HEK293T (cell line): ENCODE measurements at places on chromosomes 6 and 20.

GRCh38 chr6:18842534-18842933 lies 455.4 kb downstream of the RNF144B start:
- DNase-seq, result no peak

DNA sequence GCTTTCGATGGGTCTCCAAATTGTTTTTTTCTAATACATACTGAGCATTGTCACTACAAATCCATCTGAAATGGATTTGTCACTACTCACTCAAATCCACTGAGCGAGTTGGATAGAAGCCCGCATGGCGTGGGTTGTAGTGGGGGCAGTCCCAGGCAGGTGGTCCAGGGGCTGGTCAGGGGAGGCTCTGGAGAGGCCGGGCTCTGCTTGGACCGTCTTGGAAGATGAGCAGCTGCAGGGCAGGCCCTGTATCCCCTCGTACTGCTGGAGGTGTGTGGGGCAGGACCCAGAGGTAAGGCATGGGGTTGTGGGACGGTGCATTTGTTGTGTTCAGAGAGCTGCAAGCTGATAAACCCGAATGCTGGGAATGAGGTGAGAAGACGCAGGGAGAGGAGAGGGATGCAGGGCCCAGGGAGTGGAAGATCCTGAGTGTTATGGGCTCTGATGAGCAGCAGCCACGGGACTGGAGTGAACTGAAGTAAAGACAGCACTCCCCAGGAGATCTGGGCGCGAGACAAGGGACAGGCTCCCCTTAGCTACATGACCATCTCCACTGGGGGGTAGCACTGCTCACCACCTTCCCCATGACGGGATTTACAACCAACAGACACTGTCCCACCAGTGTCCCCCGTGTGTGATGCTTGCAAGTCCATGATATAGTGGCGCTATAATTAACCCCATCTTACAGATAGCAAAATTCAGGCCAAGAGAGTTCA lies 45.9 kb downstream of the PSMG4 start:
- DNase-seq, result no peak

GRCh38 chr6:1700278-1700967 lies 90.7 kb downstream of the FOXC1 start:
- no peak for DNase-seq

- DNase-seq, result no peak
Measured at GRCh38 chr6:81979329-81979728, 226.8 kb upstream of the TENT5A start.

- DNase-seq, result no peak
Measured at GRCh38 chr6:75446241-75446880, 47.2 kb downstream of the FILIP1 start.

- DNase-seq, result no peak
Measured at GRCh38 chr6:130873746-130874145, 46.5 kb downstream of the SMLR1 start.

GRCh38 chr6:139426795-139427194 lies 52.3 kb upstream of the CITED2 start:
- no peak for DNase-seq

- DNase-seq, result no peak
Measured at GRCh38 chr6:39887692-39888450, 46.4 kb downstream of the MOCS1 start.

DNA sequence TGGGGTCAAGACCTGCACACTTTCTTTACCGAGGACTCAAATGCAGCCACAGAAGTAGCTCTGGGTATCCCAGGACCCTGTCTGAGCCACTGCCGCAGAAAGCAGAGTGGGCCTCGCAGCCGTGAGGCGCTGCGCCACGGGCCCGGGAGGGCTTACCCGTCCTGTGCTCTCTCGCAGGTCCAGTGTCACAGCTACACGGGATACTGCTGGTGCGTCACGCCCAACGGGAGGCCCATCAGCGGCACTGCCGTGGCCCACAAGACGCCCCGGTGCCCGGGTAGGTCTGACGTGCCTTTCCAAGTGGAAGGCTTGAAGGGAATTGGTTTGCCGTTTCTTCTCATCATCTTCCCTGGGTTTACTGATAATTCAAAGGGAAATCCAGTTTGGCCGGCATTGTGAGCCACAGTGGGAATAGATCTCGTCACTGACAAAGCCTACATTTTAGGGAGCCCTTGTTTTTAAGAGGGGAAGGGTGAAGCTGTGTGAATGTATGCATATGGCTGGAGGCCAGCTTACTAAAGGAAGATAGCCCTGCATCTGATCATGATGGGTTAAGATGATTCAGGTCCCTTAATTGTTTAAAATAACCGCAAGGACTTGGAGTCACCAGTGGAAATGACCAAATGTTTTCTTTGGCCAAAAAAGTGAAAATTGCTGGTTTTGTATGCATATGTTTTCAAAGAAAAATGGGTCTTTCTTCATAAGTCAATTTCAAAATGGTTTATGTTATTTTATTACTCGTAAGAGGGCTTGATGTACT lies 86.6 kb downstream of the SMOC2 start:
- DNase-seq, result no peak

- DNase-seq, result no peak
Measured at GRCh38 chr20:17921774-17922173, 46.8 kb downstream of the SNX5 start.

DNA sequence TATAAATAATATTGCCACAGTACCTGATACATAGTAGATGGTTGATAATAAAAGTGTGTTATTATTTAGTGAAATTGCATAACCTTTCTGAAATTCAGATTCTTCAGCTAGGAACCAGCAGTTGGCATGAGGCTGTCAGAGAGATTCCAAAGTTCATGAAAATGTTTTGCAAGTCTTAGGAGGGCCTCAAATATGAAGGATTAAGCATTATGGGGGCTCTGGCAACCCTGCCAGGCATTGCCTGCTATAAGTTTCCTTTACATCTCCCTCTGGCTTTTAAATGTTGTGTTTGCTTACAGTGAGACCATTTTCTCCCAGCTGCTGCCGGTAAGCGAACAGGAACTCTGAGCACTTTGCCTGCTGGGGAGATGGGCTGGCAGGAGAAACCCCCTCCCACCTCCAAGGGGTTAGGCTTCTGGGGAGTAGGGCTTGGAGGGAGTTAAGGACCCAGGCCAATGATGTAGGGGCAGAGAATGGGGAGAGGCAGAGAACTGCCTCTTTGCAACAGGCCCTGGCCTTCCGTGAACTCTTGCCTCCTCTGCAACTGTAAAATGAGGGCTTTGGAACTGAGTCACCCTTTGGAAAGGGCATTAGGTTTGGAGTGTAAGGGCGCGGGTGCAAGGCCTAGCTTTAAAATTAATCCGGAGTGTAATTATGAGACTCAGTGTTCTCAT lies 33.2 kb upstream of the KIF3B start:
- no peak for DNase-seq

- DNase-seq, result no peak
Measured at GRCh38 chr6:142819603-142820337, 125.2 kb downstream of the HIVEP2 start.

- DNase-seq, result no peak
Measured at GRCh38 chr20:57977141-57977540, 251.3 kb downstream of the ANKRD60 start.

- DNase-seq, result no peak
Measured at GRCh38 chr6:107642095-107642860, 152.4 kb downstream of the SOBP start.

DNA sequence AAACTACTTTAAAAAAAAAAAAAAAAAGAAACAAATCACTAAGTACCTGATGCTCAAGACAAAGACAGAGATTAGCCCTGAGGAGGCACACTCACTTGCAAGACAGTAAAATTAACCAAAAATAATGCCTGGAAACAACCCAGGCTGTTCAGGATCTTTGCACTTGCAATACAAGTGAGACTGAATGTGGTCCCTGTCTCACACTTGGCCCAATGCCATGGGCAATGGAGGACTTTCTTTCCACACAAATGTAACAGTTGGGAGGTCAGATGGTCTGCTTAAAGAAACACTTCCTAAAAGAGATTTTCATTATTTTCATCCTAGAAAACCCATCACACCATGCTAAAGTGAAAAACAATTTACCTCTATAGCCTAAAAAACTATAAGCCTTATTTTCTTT lies 16.2 kb downstream of the STAU1 start:
- DNase-seq, result no peak

- DNase-seq, result no peak
Measured at GRCh38 chr6:165556116-165556843, 106.8 kb downstream of the PDE10A start.

DNA sequence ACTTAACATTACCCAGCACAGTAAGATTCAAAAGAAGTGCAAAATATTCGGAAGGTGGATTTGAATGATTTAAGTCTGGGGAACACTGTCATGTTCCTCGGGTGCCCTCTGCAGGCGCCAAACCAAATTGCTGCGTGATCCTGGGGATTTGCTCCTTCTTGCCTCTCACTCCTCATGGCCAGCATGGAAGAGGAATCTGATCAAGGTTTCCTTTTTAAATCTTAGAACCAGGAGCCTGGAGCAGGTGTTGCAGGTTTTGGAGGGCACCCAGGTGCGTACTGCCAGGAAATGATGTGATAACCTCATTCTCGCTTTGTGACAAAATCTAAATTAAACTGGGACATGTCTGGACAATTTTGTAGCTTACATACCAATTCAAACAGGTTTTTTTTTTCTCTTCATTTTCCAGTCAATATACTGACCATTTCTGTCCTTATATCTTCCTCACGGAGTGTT lies 8.1 kb upstream of the PFDN4 start:
- DNase-seq, result peak; percentile 65

DNA sequence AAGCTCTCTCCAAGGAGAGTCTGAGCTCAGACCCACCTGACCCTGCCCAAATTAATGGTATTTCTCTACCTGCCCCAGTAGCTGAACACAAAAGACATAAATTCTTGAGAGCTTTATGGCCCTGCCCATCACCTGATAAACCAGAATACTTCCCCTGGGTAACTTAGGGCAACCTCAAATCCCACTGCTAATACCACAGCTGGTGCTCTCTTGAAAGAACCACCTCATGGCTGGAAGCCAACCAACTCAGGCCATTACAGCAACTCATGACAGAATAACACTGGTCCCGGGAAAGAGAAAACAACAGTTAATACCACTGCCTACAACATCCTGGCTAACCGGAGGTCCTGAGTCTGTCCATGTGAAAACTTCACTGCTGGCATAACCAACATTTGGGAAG lies 328.6 kb downstream of the NKAIN2 start:
- no peak for DNase-seq

GRCh38 chr20:46487628-46488027 lies 25.7 kb downstream of the ZNF334 start:
- DNase-seq, result no peak

- no peak for DNase-seq
Measured at GRCh38 chr20:6421321-6422248, 298.8 kb upstream of the FERMT1 start.

DNA sequence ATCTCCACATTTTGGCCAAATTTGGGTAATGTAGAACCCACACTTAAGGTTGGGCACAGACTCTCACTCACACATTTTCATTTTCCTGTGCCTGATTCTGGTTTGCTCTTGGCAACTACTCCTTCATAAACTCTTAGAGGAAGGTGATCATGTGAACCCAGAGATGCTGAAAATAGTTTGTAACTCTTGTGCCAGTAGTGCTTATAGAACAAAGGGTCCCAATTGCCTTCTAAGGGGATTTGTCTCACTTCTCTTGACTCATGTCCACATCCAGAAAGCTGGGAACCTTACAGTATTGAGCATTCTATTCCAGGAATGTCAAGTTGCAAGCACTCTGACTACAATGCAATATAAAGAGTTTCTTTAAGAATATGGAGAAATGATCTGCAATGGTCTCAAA lies 62.0 kb upstream of the TASP1 start:
- DNase-seq, result no peak

DNA sequence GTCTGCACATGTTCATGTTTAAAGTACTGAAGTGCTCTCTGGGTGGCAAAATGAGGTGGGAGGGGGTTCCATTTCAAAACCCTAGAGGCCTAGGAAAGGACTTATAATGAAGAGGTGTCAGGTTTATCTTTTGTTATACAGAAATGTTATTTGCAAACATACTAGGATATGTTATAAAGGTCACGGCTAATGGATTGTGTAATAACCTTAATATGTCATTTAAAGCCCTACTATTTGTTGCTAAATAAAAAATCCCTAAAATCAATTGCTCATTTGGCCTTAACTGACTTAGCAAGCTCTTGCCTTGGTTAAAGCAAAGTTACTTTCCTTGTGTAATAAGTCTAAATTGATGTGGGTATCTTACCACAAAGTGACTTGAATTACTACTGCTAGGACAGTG lies 8.8 kb downstream of the NKX2-4 start:
- no peak for DNase-seq

DNA sequence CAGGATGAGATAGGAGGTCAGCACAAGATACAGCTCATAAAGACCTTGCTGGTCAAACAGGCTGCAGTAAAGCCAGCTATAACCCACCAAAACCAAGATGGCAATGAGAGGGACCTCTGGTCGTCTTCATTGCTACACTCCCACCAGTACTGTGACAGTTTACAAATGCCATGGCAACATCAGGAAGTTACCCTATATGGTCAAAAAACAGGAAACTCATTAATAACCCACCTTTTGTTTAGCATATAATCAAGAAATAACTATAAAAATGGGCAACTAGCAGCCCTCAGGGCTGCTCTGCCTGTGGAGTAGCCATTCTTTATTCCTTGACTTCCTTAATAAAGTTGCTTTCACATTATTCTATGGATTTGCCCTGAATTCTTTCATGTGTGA lies 30.9 kb downstream of the SLC22A2 start:
- no peak for DNase-seq

DNA sequence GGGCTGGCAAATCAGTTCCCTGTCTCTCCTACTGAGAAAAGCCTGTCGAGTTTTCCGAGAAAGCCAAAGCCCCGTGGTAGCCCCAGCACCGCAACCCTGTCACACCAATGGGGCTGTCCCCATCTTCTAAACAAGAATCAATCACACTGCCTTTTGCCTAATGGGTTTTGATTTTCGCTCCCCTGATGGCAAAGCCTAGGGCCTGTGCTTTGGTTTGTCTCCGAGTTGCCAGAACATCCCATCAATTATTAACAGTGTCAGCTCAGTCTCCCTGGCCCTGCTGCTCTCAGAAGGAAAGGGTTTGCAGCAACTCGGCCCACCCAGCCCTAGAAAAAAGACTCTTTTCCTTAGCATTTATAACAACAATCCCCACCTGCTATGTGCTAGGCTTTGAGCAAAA lies 4.2 kb downstream of the KCNB1 start:
- no peak for DNase-seq

DNA sequence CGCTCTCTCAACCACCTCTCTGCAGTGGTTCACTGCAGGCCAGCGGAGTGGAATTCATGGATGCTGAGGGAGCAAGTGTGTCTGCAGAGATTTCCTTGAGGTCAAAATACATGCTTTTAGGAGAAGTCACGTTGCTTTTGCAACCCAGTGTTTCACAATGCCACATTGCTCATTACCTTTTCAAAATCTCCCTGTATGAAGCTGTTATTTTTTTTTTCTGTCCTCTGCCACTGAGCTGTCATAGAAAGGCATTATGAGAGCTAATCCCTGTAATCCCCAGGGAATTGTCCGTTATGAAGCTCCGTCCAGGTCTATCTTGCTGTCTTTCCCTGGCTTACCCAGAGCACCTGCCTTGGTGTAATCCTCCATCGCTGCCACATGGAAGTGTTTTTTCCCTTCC lies 60.5 kb upstream of the SLC22A23 start:
- DNase-seq, result no peak

- DNase-seq, result no peak
Measured at GRCh38 chr6:30163090-30163917, at the start of gene TRIM15. TRIM15 (plus strand) TSS chr6:30163546; CDS start chr6:30163685, 139 bp downstream.

GRCh38 chr20:19699180-19699971 lies 58.7 kb upstream of the RIN2 start:
- DNase-seq, result no peak
